ENCODE measurements at places on chromosomes 4 and X. TPM values are rescaled to one million over a fixed set of nuclear protein-coding genes. Genes with fewer than 3 reads are reported as not detected.

SAGE1 gene
- not detected for total RNA-seq

LRCH2 gene
- total RNA-seq = 40.6 TPM

TMPRSS11B gene
- total RNA-seq = not detected

RASGEF1B gene
- total RNA-seq = 104 TPM

CCNA2 gene
- total RNA-seq = 13.4 TPM

ARHGAP24 gene
- total RNA-seq = 15.0 TPM

SLC10A7 gene
- 15.9 TPM for total RNA-seq

MAGEB17 gene
- total RNA-seq = not detected

UGT2B7 gene
- total RNA-seq = not detected

RIPPLY1 gene
- not detected for total RNA-seq

C4orf50 gene
- 19.4 TPM for total RNA-seq

DCX gene
- 268 TPM for total RNA-seq

CCNQ gene
- total RNA-seq = 19.6 TPM

Measured in diencephalon (tissue), 1 donor.